Articular chondrocyte of knee joint (primary cell): ENCODE measurements at places on chromosomes 6 and 20. TPM values are rescaled to one million over a fixed set of nuclear protein-coding genes. Genes with fewer than 3 reads are reported as not detected.

Gene EIF6
- total RNA-seq, result 73.0 and 92.3 TPM in 2 replicates

Gene SPATA2
- total RNA-seq, result 3.1 and 3.5 TPM in 2 replicates

Gene MEP1A
- total RNA-seq, result not detected in 2 replicates

Gene FOXF2
- 3.8 and 5.7 TPM in 2 replicates for total RNA-seq

Gene CDYL
- total RNA-seq, result 60.0 and 79.3 TPM in 2 replicates

Gene GJA1
- 737 and 974 TPM in 2 replicates for total RNA-seq

Gene VGLL2
- not detected in 2 replicates for total RNA-seq
